ENCODE measurements at places on chromosomes 11 and 22. TPM values are rescaled to one million over a fixed set of nuclear protein-coding genes. Genes with fewer than 3 reads are reported as not detected.

DNA sequence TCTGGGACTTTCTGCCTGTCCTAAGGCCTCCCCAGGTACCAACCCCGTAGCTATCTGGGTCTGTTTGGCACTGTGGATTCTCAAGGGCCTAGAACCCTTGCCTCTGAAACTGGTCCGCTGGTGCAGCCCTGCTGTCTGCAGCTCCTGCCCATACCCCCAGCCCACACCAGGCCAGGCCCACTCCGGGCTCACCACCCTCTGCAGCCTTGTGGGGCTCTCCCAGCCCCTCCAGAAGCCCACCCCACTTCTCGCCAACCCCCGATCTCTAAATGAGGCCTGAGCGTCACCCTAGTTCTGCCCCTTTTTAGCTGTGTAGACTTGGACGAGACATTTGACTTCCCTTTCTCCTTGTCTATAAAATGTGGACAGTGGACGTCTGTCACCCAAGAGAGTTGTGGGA is 4.7 kb downstream of the KLHDC7B start:
- H3K36me3 ChIP-seq: no peaks in the 10 kb centered on the region
- no peak for DNase-seq
- no peak overlapping the region for H3K4me3 ChIP-seq
- H3K27ac ChIP-seq: no peak overlapping the region
- no peaks in the 10 kb centered on the region for H3K27me3 ChIP-seq

GRCh38 chr11:121595717-121596161 is 143.0 kb upstream of the SORL1-AS1 start:
- H3K27me3 ChIP-seq: no peaks in the 10 kb centered on the region
- peaks cover 9% of the 10 kb centered on the region for H3K4me1 ChIP-seq
- H3K36me3 ChIP-seq: peaks cover 35% of the 10 kb centered on the region
- no peak overlapping the region for H3K27ac ChIP-seq

- peaks cover 2% of the 10 kb centered on the region for H3K27me3 ChIP-seq
- H3K4me3 ChIP-seq: no peak overlapping the region
- H3K27ac ChIP-seq: no peak overlapping the region
- H3K4me1 ChIP-seq: peaks cover 17% of the 10 kb centered on the region
- DNase-seq: no peak
- H3K36me3 ChIP-seq: no peaks in the 10 kb centered on the region
These were observed 164.4 kb downstream of the BRD1 start for GRCh38 chr22:49663311-49663711.

The TSSC4 gene
- 57.5 TPM for total RNA-seq

The SMC1B gene
- total RNA-seq: 0.07 TPM

The OR5D13 gene
- total RNA-seq: not detected

The FAM180B gene
- 0.20 TPM for total RNA-seq

The RDX gene
- 39.2 TPM for total RNA-seq

Measured in B cell (primary cell).